ENCODE measurements at places on chromosomes 13 and 19. TPM values are rescaled to one million over a fixed set of nuclear protein-coding genes. Genes with fewer than 3 reads are reported as not detected.

Gene SLC25A41
- total RNA-seq, result 0.18 TPM

Gene LIG4
- 8.1 TPM for total RNA-seq

Gene RXFP2
- total RNA-seq, result not detected

Gene EBI3
- total RNA-seq, result 1.2 TPM

Gene CBLC
- total RNA-seq, result not detected

Gene LILRB3
- 10.5 TPM for total RNA-seq

Gene ZNF681
- total RNA-seq, result 1.4 TPM

Gene SOX1
- not detected for total RNA-seq

Gene KLK13
- not detected for total RNA-seq

Gene ZNF805
- total RNA-seq, result 9.2 TPM

Gene SMIM44
- not detected for total RNA-seq

Gene PLIN5
- total RNA-seq, result 32.7 TPM

Gene CLASRP
- 47.7 TPM for total RNA-seq

Gene OLFM4
- not detected for total RNA-seq

Gene PDX1
- total RNA-seq, result not detected

Gene ZNF560
- total RNA-seq, result not detected

Gene PRKCG
- not detected for total RNA-seq

Gene OR7D2
- total RNA-seq, result not detected

Gene SIGLEC9
- 6.6 TPM for total RNA-seq

Gene NKPD1
- total RNA-seq, result 0.05 TPM

Gene KLK3
- not detected for total RNA-seq

Gene C5AR1
- total RNA-seq, result 13.4 TPM

Gene GAPDHS
- total RNA-seq, result not detected

Gene SOX21
- not detected for total RNA-seq

Gene ELAVL3
- total RNA-seq, result 0.50 TPM

Gene ZNF100
- total RNA-seq, result 9.2 TPM

Gene THSD1
- total RNA-seq, result 6.4 TPM

Gene IL12RB1
- total RNA-seq, result 1.6 TPM

Gene ERICH6B
- not detected for total RNA-seq

Gene SYNE4
- 0.27 TPM for total RNA-seq

Gene IL11
- not detected for total RNA-seq

Gene SMIM17
- total RNA-seq, result 0.39 TPM

Gene BRSK1
- total RNA-seq, result 9.1 TPM

Gene USHBP1
- 6.5 TPM for total RNA-seq

Gene SWSAP1
- 1.5 TPM for total RNA-seq

Gene SIGLECL1
- total RNA-seq, result not detected

Gene MUC16
- total RNA-seq, result 1.3 TPM

Gene KLC3
- 0.21 TPM for total RNA-seq

Gene ZIM2
- total RNA-seq, result not detected

Gene NLRP5
- not detected for total RNA-seq

Gene HS6ST3
- 0.35 TPM for total RNA-seq

Gene MBD3L2
- total RNA-seq, result not detected

Gene NDFIP2
- total RNA-seq, result 30.9 TPM

Gene POLD1
- total RNA-seq, result 12.0 TPM

Gene CERS1
- total RNA-seq, result 0.80 TPM

Gene SULT2A1
- total RNA-seq, result not detected

Gene TEX29
- total RNA-seq, result 0.41 TPM

Gene ZNF566
- total RNA-seq, result 10.7 TPM

Gene FXYD5
- total RNA-seq, result 46.7 TPM

Gene METTL21C
- total RNA-seq, result not detected

Gene SHISA2
- 0.15 TPM for total RNA-seq

Measured in left cardiac atrium (tissue), 4 donors.